ENCODE measurements at places on chromosomes 7 and 10.

DNA sequence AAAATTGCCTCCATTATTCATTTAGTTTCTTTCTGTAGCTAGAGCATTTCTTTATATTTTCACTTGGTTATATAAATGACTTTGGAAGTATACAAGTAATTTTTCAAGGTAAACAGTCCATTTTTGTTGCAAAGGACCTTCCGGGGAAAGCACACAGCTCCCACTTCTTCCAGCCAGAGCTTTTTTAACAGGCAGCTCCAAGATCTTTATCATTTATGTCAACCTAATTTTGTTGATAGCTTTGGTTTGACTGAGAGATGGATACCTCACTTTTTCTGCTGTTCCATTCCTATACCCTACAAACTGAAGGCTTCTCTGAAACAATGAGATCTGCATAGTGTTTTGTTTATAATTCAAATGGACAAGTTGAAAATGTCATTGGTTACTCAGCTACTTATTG is 49.3 kb upstream of the RAB11FIP2 start:
- no peak for DNase-seq

DNA sequence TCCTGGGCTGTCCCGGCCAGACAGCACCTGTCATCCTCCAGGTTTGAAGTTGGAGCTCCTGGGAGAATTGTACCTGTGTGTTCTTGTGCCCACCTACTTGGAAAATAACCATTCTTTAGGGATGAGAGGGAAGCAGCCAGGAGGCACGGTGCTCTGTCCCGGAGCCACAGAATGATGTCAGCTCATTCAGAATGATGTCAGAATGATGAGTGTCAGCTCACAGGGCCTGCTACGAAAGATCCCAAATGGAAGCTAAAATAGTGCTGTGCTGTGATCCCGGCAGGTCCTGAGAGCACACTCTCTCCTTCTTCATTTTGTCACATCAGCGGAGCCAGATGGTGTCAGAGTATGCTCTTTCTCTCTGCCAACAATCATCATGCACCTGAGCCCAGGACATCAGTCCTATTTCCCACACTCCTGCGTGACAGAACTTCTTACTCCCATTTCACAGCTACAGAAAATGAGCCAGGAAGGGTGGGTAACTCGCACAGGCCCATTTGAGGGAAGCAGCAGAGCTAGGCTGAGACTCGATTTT is 8.3 kb downstream of the ABCA13 start:
- DNase-seq: no peak

- DNase-seq: peak; percentile 17
Observed at GRCh38 chr7:93015101-93015778, 102.5 kb downstream of the SAMD9 start.

DNA sequence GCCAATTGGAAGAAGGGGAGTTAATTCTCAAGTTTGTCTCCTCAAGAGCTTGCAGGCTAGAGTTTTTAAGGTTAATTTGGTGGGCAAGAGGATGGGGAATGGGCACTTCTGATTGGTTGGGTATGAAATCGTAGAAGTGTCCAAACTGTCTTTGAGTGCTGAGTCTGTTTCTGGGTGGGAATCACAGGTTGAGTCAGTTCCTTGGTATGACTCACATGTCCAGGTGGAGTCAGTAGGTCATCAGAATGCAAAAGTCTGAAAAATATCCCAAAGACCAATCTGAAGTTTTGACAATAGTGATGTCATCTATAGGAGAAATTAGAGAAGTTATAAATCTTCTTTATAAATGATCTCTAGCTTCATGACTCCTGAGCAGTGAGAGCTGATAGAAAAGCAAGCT is 1252.2 kb downstream of the REEP3 start:
- no peak for DNase-seq

DNA sequence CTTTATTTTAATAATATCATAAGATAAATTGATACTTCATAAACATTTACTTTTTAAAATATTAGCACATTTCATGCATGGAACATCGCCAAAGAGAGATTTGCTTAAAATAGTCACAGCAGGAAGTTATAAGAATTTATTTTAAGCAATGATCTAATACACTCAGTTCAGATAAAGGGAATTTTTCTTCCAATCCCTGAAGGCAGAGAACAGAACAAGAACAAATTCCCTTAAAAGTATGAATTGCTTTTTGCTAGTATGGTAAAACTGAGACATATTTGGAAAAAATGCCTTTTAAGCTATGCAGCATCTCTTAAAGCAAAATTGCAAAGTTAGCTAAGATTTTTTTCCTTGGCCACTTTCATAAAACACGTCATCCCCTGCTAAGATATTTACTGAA is 91.0 kb downstream of the SEMA3D start:
- DNase-seq: no peak

GRCh38 chr7:84665339-84665738 is 470.8 kb upstream of the SEMA3A start:
- no peak for DNase-seq

DNA sequence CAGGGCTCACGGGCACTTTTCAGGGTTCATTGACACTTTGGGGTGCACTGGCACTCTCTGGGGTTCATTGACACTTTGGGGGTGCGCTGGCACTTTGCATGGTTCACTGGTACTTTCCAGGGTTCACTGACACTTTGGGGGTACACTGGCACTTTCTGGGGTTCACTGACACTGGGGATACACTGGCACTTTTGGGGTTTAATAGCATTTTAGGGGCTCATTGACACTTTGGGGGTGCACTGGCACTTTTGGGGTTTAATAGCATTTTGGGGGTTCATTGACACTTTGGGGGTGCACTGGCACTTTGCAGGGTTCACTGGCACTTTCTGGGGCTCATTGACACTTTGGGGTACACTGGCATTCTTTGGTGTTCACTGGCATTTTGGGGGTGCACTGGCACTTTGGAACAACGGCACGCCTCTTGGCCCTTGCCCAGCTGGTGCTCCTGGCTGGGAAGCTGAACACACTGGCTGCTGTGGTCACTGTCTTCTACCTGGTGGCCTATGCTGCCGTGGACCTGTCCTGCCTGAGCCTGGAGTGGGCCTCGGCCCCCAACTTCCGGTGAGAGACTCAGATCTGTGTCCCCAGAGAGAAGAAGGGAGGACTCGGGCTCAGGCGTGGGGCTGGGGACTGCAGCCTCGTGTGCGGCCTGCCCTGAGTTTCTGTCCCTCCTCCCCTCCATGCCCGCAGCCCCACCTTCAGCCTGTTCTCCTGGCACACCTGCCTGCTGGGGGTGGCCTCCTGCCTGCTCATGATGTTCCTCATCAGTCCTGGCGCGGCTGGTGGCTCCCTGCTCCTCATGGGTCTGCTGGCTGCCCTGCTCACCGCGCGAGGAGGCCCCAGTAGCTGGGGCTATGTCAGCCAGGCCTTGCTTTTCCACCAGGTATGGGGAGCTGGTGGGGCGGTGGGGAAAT is 6.2 kb upstream of the TRIP6 start:
- no peak for DNase-seq

GRCh38 chr7:69946901-69947300 is 348.6 kb downstream of the AUTS2 start:
- DNase-seq: no peak

GRCh38 chr10:124403548-124403947 is 15.2 kb downstream of the OAT start:
- DNase-seq: peak; percentile 74

DNA sequence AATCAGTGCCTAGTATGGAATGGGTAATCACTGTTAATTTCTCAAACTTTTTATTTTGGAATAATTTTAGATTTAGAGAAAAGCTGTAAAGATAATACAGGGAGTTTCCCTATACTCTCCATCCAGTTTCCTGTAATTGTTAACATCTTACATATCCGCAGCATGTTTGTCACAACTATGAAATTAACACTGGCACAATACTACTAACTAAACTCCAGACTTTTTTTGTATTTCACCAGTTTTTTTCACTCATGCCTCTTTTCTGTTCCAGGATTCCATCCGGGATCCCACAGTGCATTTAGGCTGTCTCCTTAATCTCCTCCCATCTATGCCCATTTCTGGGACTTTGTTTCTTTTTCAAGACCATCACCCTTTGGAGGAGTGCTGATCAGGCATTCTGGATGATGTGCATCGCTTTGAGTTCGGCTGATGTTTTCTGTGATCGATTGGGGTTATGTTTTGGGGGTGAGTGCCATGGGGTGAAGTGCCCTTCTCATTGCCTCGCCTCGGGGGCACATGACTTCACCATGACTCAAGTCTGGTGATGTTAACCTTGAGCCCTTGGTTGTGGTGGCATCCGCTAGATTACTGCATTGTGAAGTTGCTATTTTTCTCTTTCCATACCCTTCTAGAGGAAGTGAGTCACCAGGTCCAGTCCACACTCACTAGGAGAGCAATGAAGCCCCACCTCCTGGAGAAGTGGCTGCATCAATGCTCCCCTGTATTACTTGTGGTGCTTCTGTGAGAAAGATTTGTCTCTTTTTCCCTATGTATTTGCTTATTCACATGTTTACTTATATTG is 43.9 kb upstream of the GRB10 start:
- peak; percentile 80 for DNase-seq

- no peak for DNase-seq
Observed at GRCh38 chr7:149564340-149565095, 66.9 kb upstream of the ZNF746 start.

- no peak for DNase-seq
Observed at GRCh38 chr7:22154143-22154529, 202.8 kb downstream of the RAPGEF5 start.

- DNase-seq: peak; percentile 89
Observed at GRCh38 chr7:113652501-113652900, 266.3 kb downstream of the PPP1R3A start.

DNA sequence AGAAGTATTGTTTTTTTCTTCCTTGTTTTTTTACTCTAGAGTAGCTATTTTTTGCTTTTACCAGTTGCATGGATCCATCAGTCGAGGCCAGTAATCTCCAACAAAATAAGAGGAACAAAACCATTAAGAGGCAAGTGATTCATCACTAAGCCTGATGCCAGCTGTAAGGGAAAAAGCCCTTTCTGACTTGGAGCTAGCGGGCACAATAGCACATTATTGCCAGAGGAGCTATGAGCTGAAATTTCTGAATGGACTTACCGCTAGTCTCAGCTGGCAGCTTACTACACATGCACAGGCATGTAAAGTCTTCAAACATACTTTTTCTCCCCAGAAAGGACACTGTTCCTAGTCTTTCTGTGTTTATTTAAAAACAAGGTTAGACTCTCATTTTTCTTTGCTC is 41.6 kb upstream of the PTPRZ1 start:
- no peak for DNase-seq

DNA sequence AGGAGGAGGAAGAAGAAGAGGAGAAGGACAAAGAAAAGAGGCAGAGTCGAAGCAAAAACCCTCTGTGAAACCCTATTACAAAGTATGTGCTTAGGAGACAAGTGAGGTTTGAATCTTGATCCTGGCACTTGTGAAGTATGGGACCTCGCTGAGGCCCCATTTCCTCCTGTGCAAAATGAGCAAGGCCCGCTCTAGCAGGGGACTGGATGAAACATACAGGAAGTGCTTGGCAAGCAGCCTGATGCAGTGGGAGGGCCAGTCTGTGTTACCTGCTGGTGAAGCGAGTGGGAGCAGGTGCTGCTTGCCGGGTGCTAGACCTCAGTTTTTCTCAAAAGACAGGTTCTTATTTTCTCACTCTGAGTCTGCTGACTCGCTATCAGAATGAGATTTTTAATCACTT is 150.4 kb downstream of the JCAD start:
- DNase-seq: no peak

- DNase-seq: no peak
Observed at GRCh38 chr10:93755443-93756116, 2.2 kb upstream of the LGI1 start.

- no peak for DNase-seq
Observed at GRCh38 chr10:114879541-114880158, 58.1 kb downstream of the FHIP2A start.

- DNase-seq: peak; percentile 59
Observed at GRCh38 chr10:116796910-116797513, 52.3 kb upstream of the ENO4 start.

DNA sequence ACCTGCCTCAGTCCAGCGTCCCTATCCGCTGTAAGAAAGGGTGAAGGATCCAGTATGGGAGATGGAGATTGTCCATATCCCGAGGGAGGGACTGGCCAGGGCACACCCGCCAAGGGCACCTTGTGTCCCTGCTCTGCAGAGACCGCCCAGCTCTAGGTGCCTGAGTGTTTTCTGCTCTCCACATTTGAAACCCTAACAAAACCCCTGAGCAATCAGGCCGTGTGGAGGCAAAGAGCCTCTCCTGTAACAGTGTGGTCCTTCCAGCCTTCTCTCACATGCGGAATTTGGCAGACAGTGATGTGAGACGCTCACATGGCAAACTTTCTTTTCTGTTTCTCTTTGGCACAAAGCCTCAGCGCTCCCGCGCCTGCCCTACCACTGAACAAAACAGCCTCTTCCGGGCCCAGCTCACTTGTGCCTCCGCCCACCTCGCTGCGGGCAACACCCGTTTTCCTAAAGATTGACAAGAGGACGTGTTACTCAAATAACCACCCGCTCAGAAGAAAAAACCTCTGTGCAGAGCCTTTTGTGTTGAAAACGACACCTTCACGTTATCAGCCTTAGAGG is 514.8 kb downstream of the DNAJB6 start:
- no peak for DNase-seq

DNA sequence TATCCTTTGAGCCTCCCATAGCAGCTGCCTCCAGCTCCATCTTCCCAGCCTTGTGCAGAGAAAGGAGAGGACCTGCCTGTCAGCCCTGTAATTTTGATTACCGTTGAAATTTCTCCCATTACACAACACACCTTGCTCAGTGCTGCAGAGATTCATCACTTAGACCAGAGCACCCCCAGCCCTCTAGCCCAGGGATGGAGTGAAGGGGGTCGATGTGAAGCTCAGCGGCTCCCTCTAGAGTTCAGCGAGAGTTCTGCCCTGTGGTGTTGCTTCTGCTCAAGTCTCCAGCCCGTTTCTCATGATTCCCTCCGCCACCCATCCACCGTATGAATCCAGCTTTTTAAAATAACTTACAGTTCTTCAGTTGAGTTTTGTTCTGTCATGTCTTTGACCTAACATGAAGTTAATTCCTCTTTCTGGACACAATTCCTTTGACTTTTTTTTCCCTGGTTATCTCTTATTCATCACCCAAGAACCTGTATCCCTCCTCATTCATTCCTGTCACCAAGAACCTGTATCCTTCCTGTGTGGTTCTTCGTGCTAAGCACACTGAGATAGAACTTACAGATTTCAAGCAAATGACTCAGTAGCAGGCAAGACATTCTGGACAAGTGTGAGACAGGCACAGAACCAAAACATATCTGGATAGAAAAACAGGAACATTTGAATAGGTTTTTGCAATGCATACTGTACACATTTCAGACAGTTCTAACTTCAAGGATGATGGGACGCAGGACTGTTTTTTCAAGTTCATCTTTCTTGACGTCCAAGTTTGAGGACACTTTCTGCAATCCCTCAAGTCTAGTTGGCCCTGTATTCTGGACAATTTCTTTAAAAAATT is 35.0 kb upstream of the ZNF32 start:
- no peak for DNase-seq

GRCh38 chr7:107206136-107206535 is 37.3 kb downstream of the HBP1 start:
- no peak for DNase-seq

- peak; percentile 48 for DNase-seq
Observed at GRCh38 chr10:116947841-116948529, 57.0 kb downstream of the SHTN1 start.
